GM04503 (cell line): ENCODE measurements at places on chromosomes 5 and 9.

DNA sequence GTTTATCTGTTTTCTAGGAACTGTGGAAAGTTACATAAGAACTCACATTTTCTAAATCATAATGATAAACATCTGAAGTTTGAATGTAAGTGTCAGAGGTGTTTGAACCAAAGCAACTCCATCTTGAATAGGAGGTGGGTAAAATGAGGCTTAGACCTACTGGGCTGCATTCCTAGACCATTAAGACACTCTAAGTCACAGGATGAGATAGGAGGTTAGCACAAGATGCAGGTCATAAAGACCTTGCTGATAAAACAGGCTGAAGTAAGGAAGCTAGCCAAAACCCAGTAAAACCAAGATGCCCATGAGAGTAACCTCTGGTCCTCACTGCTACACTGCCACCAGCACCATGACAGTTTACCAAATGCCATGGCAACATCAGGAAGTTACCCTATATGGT is 297.7 kb upstream of the POU5F2 start:
- no peak for DNase-seq

GRCh38 chr5:42839196-42839595 is 27.5 kb upstream of the SELENOP start:
- DNase-seq, result no peak

- peak; percentile 5 for DNase-seq
Measured at GRCh38 chr9:19922476-19923118, 133.8 kb upstream of the SLC24A2 start.

GRCh38 chr9:37937366-37937765 is 33.4 kb upstream of the SLC25A51 start:
- DNase-seq, result no peak

- DNase-seq, result no peak
Measured at GRCh38 chr9:89225587-89225986, 47.0 kb upstream of the SHC3 start.

- no peak for DNase-seq
Measured at GRCh38 chr9:114206221-114206789, 51.0 kb downstream of the COL27A1 start.

DNA sequence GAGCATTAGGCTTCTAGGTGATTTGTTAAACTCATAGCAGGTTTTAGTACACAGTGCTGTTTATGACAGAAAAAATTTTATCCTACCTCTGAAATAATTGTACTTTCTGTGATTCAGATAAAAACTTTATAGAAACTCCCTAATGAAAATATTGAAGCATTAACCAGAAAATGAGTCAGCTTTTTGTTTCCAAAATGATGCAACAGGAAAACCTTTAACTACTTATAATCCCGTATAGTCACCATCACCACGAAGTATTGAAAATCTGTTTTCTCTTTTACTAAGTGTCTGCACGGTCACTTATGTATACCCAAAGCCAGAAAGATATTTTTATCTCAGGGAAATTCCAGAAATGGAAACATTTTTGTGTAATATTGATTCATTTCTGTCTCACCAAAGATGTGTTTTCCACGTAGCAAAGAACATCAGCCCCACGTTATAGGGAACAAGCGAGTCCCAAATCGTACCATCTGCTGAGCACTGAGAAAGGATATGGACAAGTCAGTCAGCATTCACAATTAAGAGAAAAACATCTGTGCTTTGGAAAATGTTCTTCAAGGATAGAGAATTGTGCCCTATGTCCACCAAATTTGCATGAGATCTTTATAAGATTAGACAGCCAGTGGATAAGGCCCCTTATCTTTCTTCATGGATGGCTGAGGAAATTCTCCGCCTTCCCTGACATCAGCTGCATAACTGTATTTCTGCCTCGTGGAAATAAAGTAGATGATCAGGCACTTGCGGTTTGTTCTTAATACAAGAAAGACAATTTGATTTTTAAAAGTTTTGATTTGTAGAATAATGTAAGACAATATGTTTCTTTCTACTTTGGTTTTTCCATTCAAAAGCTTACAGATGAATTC is 41.9 kb downstream of the TNFAIP8 start:
- peak; percentile 68 for DNase-seq

DNA sequence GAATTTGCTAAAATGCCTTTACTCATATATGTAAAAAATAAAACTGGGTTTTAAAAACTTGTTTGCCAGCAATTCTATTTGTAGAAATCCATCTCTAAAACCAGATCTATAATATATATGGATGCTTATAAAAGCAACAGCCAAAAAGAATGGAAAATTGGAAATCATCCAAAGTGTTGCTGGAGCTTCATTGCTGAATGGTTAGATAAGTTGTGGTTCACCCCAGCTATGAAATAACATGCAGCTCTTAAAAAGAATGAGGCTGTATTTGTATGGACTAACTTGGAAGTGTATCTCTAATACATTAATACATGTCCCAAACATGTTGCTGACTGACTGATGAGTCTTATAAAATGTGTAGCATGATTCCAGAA is 76.2 kb downstream of the STK10 start:
- peak; percentile 43 for DNase-seq

GRCh38 chr9:129988607-129989361 is 54.2 kb downstream of the FNBP1 start:
- DNase-seq, result no peak

- no peak for DNase-seq
Measured at GRCh38 chr5:54275361-54275760, 35.0 kb downstream of the ARL15 start.

- DNase-seq, result no peak
Measured at GRCh38 chr5:74311961-74312360, 328.6 kb downstream of the ENC1 start.

DNA sequence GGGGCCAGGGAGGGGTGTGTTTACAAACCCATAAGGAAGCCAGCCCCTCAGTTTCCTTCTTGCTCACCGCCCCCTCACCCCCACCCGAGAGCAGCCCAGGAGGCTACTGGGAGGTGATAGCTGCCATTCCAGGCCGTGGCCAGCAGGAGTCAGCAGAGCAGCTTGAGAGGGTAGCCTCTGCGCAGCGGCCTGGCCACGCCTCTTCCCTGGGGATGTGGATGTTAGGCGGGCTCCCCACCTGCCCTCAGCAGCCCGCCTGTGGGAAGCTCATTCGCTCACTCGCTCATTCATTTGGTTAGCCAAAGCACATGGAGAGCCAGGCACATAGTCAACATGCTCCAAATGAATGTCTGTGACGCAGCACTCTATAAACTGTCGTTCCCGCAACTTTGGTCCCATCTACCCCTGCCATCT is 6.1 kb upstream of the DPM2 start:
- DNase-seq, result no peak

GRCh38 chr5:128722551-128722950 is 184.5 kb upstream of the FBN2 start:
- DNase-seq, result no peak

- DNase-seq, result no peak
Measured at GRCh38 chr5:27191786-27192510, 153.6 kb upstream of the CDH9 start.

GRCh38 chr5:84383816-84384603 is 670 bp downstream of the EDIL3 start:
- no peak for DNase-seq

- no peak for DNase-seq
Measured at GRCh38 chr9:131642496-131643083, 97.3 kb downstream of the PRRT1B start.

- no peak for DNase-seq
Measured at GRCh38 chr9:129522351-129522750, 98.5 kb downstream of the C9orf50 start.

GRCh38 chr5:134647750-134648424 is 698 bp upstream of the SEC24A start:
- DNase-seq, result no peak

- DNase-seq, result peak; percentile 87
Measured at GRCh38 chr9:107737987-107738743, 248.6 kb upstream of the KLF4 start.

DNA sequence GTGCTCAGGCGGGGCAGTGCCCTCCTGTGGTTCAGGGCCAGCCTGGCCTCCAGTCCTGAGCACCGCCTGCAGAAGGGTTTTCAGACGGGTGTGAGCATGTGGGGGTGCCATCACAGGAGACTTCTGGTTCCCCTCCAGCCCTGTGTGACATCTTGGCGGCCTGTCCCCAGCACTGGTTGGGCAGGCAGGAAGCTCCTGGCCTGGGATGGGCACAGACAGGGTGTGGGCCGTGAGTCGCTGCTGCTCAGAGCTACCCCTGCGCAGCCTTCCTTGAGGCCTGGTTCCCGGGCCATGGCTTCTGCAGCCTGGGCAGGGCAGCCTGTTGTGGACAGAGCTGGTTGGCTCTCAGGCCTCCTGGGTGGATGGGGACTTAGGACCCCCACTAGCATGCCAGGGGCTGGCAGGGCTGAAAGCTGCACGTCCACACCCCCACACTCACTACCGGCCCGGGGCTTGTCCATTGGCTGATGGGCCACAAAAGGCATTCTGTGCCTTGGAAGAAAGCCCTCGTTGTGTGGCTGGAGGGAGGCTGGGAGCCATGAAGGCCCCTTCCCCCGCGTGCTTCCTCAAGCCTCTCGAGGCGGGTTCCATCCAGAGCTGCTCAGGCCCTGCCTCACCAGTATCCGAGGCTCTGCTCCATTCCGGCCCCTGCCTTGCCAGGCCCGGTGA is 58.7 kb downstream of the RXRA start:
- no peak for DNase-seq
